ENCODE measurements at places on chromosomes 2 and 18.

- no peak for DNase-seq
Measured at GRCh38 chr2:168220965-168221819, 26.2 kb downstream of the STK39 start.

DNA sequence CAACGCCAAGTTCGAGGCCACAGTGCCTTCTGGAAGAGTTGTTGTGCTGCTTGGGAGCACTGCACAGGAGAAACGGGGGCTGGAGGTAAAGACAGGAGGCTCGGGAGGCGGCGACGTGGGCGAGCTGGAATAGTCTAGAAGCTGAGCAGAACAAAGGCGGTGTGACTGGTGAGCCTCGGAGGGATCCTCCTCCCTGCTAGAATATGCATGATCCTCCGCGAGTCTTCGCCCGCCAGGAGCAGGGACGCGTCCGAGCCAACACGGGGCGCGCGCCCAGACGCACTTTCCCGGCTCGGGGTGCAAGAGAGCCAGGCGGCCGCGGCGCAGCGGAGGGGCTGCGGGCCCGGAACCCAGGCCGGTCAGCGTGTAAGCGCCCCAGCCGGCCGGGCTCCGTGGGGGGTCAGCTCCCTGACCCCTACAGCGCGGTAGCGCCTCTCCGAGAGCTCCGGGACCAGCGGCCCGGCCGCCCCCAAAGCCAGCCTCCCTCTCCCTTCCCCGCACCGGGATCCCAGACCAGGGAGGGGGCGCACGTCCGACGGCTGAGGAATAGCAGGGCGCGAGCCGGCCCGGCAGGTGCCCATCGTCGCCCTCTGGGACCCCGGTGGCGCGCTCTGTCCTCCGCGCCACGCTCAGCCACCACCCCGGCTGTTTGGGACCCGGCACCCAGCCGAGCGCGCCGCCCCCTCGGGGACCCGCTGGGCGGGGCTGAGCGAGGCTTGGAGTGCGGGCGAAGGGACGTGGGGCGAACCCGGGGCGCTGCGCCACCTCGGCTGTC, 62.5 kb downstream of the GNAL start:
- DNase-seq, result no peak

DNA sequence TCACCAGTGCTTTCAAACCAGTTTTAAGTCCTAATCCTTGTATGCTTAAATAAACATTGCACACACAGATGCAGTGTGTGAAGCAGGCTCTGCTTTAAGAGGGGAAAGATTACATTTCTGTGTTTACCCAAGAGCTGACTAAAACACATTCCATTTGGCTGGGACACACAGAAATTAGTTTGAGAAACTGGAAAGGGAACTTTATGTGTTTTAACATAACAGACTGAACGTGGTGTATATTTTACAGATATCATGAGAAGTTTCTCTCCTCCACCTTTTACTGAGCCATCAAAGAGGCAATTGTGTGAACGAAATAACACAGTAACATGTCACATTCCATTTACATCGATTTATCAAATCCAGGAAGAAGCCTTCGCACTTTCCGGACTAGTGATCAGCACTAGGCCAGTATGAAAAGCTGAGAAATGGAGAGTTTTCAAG, 121.8 kb downstream of the MAIP1 start:
- DNase-seq, result no peak

- DNase-seq, result no peak
Measured at GRCh38 chr2:237371856-237372255, 42.1 kb downstream of the COL6A3 start.

DNA sequence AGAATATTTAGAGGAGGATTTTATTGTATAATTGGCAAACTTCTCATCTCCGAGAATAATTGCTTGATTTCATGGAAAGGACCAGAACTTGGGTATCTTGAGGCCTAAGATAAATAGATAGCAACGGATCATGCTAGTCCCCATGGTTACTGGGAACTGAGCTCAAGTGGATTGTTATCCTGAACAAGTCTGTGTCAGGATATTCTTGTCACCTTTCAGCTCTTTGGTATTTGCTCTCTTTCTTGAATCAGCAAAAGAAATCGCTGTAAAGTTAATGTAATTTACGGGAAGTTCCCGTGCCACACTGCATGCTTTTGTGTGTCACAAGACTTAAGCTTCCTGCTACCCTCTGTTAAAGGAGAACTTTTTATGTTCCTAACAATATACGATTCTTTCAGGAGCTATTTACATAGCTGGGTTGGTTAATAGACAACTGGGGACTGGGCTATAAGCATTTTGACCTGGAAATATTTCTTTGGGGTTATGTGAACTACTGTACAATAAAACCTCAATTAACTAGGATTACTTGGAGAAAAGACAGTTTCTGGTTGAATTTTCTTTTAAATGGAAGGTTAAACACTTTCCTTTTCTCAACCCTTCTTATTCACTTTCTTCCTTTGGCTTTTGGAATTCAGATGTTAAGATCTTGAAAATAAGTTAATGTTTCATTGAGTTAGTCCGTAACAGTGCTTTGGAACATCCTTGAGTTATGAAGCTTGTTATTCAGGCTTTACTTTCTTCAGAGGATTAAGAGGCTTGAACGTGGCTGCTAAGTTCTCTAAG, 151.2 kb downstream of the FMNL2 start:
- DNase-seq, result no peak

DNA sequence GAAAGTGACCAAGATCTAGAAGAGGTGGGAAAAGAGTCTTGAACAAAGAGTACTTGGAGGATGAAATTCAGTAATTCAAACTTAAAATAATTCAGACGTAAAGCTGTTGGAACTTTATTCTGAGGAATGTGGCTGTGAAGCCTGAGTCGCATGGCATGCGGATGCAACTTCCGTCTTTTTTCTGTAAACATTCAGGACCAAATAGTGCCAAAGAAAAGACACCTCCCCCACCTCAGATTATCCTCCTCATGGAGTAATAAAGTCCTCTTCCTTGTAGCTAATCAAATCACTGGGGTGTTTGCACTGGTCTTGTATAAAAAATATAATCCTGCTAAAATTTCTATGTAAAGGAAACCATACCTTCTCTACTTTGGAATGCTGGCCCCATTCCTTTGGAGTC, 790.4 kb downstream of the TSN start:
- no peak for DNase-seq

- no peak for DNase-seq
Measured at GRCh38 chr2:11014026-11014425, 102.3 kb downstream of the KCNF1 start.

GRCh38 chr2:230050136-230050535, 18.6 kb downstream of the SLC16A14 start:
- no peak for DNase-seq

- DNase-seq, result no peak
Measured at GRCh38 chr2:10469301-10469700, 21.2 kb upstream of the ODC1 start.

GRCh38 chr18:38698088-38698487, 1132.5 kb upstream of the CELF4 start:
- no peak for DNase-seq

DNA sequence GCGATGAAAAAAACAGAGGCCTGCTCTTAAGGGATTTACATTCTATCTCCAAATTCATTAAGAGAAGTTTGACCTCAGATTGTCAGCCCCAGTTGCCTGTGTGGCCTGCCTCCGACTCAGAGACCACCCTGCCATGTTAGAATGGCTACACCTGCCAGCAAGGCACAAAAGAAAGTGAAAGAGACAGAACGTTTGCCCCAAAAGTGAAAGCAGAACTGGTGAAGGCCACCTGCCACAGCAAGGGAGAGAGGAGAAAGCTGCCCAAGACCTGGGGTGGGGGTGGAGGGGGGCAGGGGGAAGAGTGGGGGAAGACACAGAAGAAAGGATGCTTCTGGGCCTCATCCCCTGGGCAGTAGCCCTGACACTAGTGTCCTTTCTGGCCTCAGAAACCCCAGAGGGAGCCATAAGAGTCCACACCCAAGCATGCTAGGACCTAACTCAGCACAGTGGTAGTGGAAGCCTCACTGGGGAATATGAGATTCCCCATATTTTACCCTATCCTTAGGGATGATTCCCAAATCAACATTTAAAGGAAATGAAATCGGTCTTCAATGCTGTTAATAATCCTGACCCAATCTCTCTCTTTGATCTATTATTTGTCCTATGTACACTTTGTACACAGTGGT, 389.7 kb downstream of the TXNL1 start:
- peak; percentile 55 for DNase-seq

DNA sequence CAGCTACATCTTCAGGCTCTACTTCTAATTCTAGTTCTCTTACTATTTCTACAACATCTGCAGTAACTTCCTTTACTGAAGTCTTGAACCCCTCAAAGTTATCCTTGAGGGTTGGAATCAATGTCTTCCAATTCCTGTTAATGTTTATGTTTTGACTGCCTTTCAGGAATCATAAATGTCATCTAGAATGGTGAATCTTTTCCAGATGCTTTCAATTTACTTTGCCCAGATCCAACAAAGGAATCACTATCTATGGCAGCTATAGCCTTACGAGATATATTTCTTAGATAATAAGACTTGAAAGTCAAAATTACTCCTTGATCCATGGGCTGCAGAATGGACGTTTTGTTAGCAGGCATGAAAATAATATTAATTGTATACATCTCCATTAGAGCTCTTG, 123.9 kb downstream of the PDE1A start:
- DNase-seq, result no peak

DNA sequence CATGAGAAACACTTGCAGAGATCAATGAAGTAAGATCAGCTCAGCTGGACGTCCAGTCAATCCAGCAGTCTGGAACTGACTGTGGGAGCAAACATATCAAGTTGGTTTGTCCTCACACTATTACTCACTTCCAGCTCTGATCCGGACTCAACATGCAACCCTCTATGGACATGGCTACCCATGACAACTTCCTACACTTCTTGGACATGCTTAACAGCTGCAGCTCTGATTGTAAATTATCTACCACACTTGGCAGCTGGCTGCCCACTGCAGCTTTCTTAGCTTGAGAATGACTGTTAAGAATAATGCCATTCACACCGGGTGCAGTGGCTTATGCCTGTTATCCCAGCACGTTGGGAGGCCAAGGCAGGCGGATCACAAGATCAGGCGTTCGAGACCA, 429.8 kb downstream of the EPHA4 start:
- DNase-seq, result no peak

GRCh38 chr2:115297056-115297455, 854.6 kb downstream of the DPP10 start:
- no peak for DNase-seq

- DNase-seq, result no peak
Measured at GRCh38 chr2:111617299-111618225, 266.4 kb downstream of the ANAPC1 start.

- DNase-seq, result no peak
Measured at GRCh38 chr2:81706856-81707255, 1402.3 kb upstream of the LRRTM1 start.
